ENCODE measurements at places on chromosomes 2 and 18.

DNA sequence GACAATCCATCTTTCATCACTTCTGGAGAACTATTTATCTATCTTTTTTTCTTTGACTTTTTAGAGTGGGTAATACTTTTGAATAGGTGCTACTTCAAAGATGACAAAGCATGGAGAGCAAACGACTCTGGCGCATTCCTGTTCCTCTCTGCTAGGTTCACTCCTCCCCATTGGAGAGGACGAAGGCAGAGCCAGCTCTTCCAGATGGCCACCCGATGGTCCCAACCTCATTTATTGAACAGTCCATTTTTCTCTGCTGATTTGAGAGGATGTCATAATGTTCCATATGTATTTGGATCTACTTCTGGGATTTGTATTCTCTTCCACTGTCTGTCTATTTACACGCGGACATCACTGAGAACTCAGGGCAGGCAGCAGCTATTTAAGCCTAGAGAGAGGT lies 284.3 kb upstream of the CXCR4 start:
- no peak for DNase-seq

DNA sequence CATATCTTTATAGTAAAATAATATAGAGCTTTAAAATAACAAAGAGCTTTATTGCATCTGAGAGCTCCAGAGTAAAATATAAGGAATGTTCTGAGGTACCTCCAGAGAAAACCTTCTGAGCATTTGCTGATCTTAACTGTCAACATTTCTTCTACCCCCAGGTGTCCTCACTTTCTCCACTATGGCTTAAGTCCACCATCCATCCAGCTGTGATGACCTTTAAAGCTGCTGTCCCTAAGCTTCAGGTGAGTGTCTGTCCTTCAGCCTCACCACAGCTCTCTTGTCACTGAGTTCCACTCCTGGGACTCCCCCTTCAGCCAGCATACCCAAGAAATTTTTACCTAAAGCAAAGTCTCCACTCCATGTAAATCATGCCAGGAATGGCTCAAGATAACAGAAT lies 137.9 kb downstream of the MYO5B start:
- no peak for DNase-seq

DNA sequence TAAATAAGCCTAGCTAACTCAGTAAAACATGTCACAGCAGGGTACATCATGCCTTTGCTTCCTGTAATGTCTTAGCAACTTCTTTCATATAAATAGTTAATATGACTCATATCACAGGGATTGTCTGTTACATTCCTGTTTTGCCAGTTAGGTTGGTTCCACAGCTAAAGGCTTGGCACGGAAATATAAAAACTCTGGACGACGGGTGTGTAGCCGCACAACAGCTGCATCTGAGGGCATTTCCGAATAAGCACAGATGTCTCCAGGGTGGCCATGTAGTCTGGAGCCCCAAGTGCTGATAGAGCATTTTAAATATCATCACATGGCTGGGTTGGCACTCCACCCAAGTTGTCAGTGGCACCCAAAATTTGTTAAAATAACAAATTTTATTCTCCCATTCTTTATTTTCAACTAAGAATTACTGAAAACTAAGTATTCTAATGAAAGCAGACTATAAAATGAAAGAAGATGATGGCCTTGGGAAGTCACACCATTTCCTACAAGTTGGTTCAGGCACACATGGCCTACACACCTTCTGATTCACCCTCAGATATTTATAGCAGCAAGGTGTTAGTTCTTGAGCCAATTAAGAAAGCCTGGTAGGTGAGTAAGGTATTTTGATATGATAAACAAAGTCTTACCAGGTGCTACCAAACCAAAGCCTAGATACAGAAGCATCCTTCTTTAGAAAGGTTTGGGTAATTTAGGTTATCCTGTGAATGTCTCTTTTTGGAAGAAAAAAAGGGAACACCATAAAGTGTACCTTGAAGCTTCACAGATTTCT lies 61.8 kb upstream of the STK17B start:
- peak; percentile 62 for DNase-seq

DNA sequence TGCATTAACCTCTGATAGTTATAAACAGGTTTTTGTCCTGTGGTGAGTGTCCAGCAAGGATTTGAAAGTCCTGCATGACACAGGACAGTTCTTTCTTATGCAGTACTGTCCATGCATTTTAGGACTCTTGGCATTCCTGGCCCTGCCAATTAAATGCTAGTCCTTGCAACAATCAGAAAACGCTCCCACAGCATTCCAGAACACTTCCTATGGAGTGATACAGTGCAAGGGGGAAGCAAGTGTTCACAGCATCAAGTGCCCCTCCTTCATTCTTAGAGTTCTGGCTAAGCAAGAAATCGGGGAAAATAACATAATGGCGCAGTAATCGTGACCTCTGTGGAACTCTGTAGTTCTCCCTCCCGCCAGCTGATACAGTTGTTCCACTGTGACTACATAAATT lies 62.9 kb downstream of the ARHGAP28 start:
- no peak for DNase-seq

DNA sequence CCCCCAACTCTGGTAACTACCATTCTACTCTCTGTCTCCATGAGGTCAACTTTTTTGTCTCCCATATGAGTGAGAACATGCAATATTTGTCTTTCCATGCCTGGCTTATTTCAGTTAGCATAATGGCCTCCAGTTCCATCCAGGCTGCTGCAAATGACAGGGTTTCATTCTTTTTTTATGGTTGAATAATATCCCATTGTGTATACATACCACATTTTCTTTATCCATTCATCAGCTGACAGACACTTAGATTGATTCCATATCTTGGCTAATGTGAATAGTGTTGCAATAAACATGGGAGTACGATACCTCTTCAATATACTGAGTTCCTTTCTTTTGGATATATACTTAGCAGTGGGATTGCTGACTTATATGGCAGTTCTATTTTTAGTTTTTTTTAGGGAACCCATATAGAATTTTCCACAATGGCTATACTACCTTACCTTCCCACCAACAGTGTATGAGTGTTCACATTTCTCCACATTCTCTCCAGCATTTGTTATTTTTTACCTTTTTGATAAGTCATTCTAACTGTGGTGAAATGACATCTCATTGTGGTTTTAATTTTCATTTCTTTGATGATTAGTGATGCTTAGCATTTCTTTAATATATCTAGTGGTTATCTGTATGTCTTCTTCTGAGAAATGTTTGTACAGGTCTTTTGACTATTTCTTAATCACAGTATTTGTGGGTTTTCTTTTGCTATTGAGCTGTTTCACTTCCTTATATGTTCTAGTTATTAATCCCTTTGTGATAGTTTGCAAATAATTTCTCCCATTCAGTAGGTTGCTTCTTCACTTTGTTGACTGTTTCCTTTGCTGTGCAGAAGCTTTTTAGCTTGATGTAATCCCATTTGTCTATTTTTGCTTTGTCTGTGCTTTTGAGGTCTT lies 112.2 kb downstream of the SRBD1 start:
- DNase-seq, result no peak

DNA sequence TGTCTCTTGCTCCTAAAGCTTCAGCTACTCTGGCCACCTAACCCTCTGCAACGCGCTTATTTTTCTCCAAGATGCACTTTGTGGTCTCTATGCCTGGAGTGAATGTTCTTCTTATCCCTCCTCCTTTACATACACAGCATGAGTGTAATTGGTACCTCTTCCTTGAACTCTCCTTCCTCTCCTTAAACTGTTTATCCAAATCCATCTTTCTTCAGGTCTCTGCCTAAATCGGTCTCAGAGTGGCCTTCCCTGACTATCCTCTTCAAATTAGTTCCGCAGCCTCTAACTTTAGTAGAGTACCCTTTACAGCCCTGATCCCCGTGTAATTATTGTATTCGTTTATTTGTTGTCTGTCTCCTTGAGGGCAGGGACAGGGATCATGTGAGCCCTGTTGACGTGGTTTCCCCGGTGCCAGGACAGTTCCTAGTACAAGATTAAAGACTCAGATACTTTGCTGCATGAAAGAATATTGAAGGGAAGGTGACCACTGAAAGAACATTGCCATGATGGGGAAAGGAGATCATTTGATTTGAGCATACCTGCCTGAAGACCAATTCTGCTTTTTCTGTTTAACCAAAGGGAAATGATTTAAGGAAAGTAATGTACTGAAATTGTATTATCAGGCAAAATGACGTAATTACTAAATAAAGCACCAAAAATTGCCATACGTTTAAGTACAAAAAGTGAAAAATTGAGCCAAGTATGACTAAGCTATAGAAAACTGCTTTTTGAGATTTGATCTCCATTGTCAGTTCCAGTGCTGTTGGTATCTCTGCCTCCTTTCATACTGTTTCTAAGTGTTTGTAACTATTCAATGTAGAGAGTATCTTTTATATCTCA lies 1.2 kb downstream of the CNOT9 start:
- no peak for DNase-seq

- no peak for DNase-seq
These were observed 97.1 kb upstream of the ZNF521 start for GRCh38 chr18:25449046-25449445.

DNA sequence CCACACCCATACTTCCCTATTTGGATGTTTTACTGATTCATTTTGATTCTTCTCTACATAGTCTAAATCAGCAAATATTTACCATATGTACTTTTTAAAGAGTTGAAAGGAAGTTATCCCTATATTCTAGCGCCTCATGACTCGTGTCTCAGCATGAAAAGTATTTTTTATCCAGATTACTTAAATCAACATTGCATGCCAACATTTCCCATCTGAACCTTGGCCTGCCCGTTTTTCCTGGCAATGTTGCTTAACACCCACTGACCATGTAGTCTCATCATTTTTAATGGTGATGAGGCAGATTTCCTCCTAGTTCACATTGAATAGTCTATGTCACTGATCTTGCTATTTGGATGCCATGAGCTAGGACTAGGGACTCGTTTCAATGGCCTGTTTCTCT lies 13.2 kb upstream of the SCYGR5 start:
- DNase-seq, result no peak

DNA sequence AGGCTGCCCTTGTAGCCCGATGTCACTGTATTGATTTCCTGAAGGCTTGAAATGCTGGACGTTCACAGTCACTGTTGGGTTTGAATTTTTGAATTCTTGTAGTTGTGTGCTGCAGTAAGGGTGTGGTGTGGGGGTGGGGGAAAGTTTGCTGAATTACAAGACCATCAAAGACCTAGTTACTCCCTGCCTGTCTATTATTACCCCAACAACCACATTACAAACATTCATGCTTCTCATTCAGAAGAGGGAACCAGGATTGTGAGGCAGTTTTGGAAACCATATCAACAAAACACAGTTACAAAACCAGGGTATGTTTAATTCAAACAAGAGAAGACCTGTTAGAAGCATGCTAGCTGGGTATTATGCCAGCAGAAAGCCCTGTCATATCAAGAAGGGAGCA lies 85.8 kb downstream of the CLHC1 start:
- no peak for DNase-seq

DNA sequence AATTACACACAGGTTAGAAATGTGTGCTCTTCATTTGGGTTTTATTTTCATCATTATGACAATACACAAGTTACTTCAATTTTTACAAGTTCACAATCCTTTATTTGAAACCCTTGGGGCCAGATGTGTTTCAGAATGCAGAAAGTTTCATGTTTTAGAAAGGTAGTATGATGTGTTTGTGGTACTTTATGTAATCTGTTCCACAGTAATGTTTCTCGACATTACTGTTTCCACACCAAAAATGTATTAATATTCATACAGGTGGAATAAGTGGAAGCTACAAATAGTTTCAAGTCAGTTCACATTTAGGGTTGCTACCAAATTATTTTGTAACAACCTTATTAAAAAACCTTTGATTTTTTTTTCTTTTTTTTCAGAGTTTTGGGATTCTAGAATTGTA lies 10.4 kb downstream of the UBE2E3 start:
- no peak for DNase-seq

- DNase-seq, result no peak
These were observed 91.2 kb downstream of the TWIST2 start for GRCh38 chr2:238939074-238939473.

- no peak for DNase-seq
These were observed 16.0 kb upstream of the SERPINB3 start for GRCh38 chr18:63677500-63678225.

GRCh38 chr2:19231625-19232024 lies 126.8 kb downstream of the OSR1 start:
- DNase-seq, result no peak

- no peak for DNase-seq
These were observed 49.5 kb downstream of the CHST9 start for GRCh38 chr18:27135504-27136207.

DNA sequence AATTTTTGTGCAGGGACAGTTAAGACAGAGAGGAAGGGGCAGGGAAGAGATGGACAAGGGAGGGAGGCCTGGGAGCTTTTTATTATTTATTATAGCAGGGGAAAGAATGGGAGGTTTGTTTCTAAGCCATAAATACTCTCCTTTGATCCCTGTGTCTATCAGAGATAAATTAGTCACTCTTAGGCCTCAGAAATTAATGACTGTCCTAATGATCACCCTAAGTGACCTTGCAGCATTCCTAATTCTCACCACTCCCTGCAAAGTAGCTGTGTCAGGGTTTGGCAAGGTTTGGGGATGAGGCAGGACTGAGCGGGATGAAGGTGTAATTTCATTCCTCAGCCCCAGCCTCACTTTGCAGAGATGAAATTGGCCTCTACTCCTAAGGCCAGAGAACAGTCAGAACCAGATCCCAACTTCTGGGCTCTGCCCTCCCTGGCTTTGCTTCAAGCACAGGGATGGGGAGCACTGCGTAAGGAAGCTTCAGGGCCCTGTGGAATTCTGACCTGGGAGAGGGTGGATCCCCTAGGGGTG lies 95.0 kb downstream of the TMEM17 start:
- DNase-seq, result no peak

DNA sequence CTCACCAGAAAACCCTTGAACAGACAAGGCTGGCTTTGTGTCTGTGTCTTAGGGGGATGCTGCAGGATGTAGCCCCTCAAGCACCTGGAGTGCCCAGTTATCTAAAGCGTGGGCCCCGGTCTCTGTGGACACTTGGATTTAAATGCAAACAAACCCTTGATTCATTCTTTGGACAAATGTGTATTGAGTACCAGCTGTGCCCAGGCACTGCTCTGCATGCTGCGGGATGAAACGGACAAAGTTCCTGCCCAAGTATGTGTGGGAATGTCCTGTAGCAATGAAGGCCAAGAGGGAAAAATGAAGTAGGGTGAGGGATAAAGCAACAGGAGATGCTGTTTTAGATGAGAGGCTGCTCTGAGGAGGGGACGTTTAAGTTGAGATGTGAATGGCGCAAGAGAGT lies 53.9 kb downstream of the BOLA3 start:
- DNase-seq, result no peak
